NCI-H524 treated with DMSO at 0.1 percent for 48 hours (cell line): ENCODE measurements at places on chromosomes 3 and 15.

DNA sequence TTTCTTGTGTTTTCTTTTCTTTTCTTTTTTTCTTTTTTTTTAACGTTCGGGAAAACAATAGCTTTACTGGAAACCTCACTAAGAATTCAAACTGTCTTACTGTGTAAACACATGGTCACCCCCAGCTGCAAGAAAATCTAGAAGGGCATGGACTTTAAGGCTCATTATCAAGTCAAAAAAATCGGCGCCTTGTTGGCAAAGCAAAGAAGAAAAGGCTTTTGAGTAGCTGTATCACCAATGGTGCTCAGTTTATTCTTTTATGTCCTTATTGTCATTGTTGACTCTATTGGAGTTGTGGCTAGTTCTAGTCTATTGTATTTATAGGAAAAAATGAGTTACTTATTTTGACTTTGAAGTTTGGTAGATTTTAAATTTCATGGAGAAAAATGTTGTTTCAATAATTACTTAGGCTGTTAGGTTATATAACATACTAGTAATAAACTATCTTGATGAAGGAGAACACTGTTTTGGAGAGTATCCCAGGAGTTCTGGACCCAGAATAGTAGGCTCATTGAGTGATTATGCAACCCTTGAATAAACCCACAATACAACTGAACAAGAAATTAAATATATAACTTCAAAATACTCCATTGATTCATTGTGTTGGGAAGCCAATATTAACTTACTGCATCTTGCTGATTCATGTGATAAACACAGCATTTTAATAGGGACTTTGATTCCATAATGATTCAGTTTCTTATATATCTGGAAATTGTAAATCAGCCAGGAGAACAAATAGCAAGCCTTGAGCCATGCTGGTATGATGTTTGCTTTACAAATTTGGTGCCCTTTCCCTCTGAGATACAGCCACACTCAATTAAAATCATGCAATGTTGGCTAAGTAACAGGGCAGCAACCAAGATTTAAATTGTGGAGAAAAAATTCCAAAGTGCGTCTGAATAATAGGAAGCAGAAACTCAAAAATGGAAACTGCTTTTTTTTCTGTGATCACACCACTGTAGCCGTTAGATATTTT is 27.8 kb upstream of the GOLIM4 start:
- DNase-seq, result no peak

GRCh38 chr3:52279596-52279995 is 1.1 kb upstream of the WDR82 start:
- DNase-seq, result no peak

GRCh38 chr3:134326126-134326525 is 48.1 kb downstream of the AMOTL2 start:
- DNase-seq, result no peak

- no peak for DNase-seq
Observed at GRCh38 chr3:99928771-99929744, 111.4 kb downstream of the CMSS1 start.

- DNase-seq, result no peak
Observed at GRCh38 chr3:125148836-125149235, 63.7 kb downstream of the SLC12A8 start.
